ENCODE measurements at places on chromosomes 6 and 20.
A peak's percentile ranks its signal among the peaks of the same experiment; 100 is the strongest.

DNA sequence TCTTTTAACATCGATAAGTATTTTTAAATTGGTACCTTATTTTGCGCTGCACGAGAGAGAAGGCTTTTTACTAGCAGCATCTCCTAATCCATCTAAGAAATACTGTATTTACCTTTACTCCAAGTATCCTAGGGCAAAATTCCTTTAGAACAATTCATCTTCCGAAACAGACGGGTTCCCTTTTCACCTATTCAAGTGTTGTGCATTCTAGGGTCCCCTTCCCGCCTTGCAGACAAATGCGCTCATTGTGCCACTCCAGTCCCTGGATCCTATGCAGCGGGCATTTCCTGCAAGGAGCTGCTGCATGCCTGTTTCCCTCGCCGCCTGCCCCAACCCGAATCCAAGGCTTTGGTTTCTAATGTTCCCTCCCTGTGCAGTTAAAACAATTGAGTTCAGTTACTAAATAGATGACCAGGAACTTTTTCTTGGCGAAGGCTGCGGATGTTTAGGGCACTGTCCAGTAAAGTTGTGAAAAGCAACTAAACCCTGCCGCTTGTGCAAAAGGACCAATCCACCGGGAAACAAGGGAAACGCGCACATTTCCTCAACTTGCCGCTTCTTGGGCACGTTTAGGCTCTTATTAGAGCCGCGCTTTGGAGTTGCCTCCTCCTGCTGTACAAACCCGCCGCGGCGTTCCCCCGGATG is 556 bp upstream of the SCAF8 start:
- peak; percentile 36 for DNase-seq

GRCh38 chr6:165511807-165512206 is 151.2 kb downstream of the PDE10A start:
- no peak for DNase-seq

GRCh38 chr6:113763311-113763766 is 93.8 kb upstream of the MARCKS start:
- no peak for DNase-seq

- no peak for DNase-seq
These were observed 74.8 kb downstream of the ASCC3 start for GRCh38 chr6:100806296-100806695.

GRCh38 chr6:101541894-101542293 is 148.4 kb downstream of the GRIK2 start:
- no peak for DNase-seq

DNA sequence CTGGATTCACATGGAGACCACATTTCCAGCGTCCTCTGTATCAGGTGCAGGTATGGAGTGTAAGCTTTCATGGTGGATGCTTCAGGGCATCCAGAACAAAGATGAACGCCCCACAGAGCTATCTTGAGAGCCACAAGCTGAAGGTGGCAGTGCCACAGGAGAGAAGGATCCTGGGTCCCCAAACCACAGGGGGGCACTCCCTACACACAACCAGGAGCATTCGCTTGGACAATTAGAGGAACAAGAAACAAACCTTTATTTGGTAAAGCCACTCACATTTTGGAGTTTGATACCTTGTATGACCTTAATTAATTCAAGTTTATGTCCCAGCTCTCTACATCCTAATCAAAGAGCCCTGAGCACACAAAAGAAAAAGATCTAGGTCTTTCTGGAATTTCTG is 406.3 kb downstream of the PREX1 start:
- no peak for DNase-seq

DNA sequence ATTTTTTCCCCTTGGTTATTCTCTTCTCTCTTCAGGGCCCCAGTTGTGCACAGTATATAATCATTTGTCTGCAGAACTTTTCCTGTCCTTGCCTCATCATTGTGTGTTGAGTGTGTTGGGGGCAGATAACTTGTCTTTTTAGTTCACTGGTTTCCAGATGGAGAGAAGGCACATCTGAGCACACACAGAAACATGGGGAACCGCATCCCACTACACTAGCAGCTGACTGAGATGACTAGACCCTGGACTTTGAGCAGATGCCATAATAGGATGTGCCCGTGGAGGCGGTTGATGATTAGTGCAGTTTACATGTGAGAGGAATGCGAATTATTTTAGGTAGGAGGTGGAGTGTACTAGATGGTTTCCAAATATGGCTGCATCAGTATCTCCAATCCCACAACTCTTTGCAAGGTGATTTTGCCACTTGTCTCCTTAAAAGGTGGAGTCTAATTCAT is 26.5 kb upstream of the SH3BGRL2 start:
- DNase-seq, result no peak

- no peak for DNase-seq
These were observed 107.4 kb downstream of the SCML4 start for GRCh38 chr6:107716688-107717089.

DNA sequence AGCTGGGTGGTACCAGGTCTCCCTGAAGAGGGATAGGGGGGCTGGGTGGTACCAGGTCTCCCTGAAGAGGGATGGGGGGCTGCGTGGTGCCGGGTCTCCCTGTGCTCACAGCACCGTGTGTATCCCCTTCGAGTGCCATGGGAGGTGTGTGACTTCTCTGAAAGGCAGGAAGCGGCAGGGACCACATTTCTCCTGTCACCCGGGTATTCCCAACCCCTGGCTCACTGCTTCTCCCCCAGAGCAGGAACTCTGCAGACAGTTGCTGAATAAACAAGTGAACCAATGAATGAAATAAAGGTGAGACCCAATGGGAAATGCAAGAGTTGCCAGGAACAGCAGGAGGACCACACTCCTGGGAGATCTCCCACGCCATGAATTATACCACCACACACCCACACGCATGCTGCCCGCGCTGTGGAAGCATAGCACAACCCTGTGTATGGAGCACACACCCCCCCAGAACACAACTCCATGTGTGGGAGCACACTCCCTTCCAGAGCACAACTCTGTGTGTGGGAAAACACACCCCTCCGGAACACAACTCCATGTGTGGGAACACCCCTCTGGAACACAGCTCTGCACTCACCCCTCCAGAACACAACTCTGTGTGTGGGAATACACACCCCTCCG is 50.7 kb downstream of the RNASET2 start:
- DNase-seq, result no peak

GRCh38 chr6:66265737-66266136 is 558.7 kb upstream of the EYS start:
- no peak for DNase-seq

- DNase-seq, result no peak
These were observed 409.5 kb upstream of the AGPAT4 start for GRCh38 chr6:161683400-161683799.

DNA sequence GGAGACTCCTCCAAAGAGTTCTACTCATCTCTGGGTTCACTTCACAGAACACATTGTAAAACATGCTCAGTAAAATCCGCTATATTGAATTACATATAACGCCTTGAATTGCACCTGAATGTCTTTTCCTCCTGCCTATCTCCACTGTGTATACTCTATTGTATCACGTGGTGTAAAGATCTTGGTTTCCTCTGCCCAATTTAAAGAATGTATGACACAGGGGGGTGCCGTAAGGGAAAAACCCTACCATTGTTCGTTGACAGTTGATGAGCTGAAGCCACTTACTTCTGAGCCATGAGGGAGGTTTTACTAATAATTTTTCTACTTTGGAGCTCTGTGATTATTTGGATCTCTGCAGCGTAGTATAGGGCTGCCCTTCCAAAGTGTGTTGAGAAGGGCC is 6.0 kb downstream of the ASF1A start:
- no peak for DNase-seq

DNA sequence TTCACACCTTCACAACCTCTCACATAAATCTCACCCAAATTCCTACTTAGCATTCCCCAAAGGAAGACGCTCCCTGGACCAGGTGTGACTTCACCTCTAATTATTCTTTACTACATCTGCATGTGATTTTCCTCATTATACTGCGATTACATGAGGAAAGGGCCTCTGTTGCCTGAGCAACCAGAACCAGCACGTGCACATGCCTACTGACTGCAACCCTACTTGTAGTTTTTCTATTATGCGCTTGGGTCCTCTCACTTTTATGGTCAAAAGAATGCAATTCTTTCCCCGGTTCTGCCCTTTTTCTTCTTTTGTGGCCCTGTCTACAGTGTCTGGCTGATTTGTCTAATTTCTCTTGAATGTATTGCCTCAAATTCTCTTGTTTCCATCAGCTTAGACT is 20.4 kb upstream of the ANKEF1 start:
- no peak for DNase-seq

DNA sequence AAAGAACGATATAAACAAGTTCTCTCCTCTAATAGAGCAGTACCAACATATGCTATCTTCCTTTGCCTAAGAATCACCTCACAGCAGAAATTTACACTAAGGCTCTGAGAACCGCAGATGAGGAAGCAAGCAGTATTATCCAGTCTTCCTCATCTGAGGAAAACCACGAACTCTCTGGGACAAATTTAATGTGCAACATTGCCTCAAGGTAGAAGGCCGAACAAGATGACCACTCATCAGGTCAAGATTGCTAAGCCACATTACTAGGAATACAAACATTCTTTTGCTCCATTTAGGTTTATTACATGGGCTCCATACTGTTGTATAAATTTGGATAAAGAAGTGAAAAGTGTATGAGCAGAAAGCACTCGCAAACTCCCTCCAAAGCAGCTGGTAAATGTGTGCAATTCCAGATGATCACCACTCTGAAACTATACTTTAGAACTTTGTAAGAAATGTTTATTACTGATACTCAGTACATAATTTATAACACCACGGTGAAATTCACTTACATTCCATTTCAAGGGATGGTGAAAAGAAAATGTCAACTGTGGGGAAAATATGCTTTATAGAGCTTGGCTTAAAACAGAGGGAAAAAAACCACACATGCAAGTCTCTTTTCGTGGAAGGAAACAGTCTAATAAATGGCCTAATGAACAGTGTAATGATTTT is 398.4 kb downstream of the BTBD9 start:
- no peak for DNase-seq

GRCh38 chr6:106620931-106621672 is 8.2 kb downstream of the RTN4IP1 start:
- no peak for DNase-seq

DNA sequence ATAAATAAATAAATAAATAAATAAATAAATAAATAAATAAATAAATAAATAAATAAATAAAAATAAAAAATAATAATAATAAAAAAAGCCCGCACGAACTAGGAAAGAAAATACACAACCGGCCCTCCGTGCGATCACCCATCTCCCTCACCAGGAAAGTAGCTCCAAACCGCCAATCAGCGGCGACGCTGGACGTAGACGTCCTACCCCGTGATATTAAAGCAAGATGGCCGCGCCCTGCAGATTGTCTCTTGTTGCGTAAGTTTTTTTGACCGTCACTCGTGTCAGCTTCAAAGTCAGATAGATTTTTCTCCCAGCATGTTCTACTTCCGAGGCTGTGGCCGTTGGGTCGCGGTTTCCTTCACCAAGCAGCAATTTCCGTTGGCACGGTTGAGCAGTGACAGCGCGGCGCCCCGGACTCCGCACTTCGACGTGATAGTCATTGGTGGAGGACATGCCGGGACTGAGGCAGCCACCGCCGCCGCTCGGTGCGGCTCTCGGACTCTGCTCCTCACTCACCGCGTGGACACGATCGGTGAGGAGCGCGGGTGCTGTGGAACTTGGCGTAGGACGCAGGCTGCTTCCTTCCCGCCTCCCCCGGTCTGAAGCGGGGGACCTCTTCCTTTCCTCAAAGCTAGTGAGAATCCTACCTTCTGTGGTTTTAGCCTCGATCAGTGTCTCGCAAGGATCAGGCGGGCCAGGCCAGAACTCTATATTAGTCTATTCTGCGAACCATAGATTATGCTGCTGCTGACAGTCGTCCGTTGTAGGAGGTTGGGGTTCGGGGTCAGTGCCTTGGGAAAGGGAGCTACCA is at the start of gene MTO1:
TSS of gene MTO1 (plus strand) at position 201 of the 814 bp plus-strand sequence. CDS start at position 319, 118 bp downstream.
- peak; percentile 74 for DNase-seq

- DNase-seq, result no peak
These were observed 117.9 kb upstream of the PTPN1 start for GRCh38 chr20:50392138-50392866.

GRCh38 chr20:61298661-61299060 is 46.6 kb downstream of the CDH4 start:
- no peak for DNase-seq

- DNase-seq, result no peak
These were observed 79.0 kb upstream of the NOX3 start for GRCh38 chr6:155534678-155535077.

- DNase-seq, result no peak
These were observed 157.5 kb downstream of the TBX18 start for GRCh38 chr6:84606860-84607259.

GRCh38 chr6:3532296-3532916 is 75.6 kb upstream of the SLC22A23 start:
- DNase-seq, result no peak

Measured in skeletal muscle cell (primary cell).